ENCODE measurements at places on chromosomes 4 and X.

DNA sequence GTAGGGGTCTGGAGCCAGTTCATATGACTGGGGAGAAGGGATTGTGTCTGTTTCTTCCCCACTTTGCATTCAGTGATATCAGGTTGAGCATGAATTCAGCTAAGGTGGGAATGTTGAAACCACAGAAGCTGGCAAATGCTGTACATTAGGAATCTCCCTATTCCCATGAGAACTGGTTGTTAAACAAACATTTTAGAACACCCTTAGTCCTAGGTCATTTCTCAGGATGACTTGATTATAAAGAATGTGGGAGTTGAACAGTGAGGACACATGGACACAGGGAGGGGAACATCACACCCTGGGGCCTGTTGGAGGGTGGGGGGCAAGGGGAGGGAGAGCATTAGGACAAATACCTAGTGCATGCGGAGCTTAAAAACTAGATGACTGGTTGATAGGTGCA is 62.6 kb upstream of the LIMCH1 start:
- no peak for DNase-seq

GRCh38 chrX:153686711-153687110 is 1.0 kb upstream of the SLC6A8 start:
- DNase-seq, result no peak

- no peak for DNase-seq
Observed at GRCh38 chrX:24099394-24099793, 44.6 kb downstream of the EIF2S3 start.

- DNase-seq, result no peak
Observed at GRCh38 chrX:10725071-10725470, 104.7 kb upstream of the MID1 start.

- DNase-seq, result no peak
Observed at GRCh38 chr4:128323401-128323800, 35.8 kb upstream of the PGRMC2 start.

GRCh38 chrX:46202733-46203514 is 342.3 kb downstream of the ZNF674 start:
- DNase-seq, result no peak

GRCh38 chr4:150863456-150863855 is 151.6 kb downstream of the LRBA start:
- DNase-seq, result no peak

DNA sequence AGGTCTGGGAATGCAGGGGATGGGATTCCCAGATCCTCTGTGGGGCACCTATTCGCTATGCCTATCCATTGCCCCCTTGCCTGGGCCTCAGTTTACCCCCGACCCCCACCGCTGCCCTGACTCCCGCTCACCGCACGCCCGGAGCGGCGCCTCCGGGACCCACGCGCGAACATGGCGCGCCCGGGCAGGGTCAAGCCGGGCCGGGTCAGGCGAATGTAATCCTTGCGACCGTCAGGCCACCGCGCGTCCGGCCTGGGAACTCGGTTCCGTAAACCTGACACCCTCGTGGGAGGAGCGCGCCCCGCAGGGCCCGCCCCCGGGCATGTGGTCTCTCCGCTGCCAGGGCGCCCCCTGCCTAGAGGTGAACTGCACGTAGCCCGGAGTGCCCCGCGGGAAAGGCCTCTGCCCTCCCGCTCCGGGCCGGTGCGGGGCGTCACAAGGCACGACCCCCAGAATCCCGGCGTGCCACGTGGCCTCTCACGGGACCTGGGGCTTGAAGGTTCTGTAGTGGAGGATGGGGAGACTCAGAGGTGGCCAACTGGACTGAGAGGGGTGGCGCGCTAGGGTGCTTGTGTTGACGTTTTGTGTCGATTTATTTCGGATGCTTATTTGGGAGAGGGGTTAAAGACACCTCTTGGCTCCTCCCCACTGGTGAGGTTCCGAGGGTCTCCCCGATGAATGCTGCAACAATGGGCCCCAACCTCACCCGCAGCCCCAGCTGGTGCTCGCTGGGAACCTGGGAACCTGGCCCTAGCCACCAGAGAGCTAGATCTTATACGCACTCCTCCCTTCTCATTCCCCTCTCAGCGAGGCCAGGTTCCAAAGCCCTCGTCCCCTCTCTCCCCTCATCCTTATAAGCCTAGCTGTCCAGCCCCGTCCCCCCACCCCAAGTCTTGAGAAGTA is at the start of gene PRICKLE3:
TSS of gene PRICKLE3 (minus strand) at position 249 of the 903 bp plus-strand sequence. CDS start at position 173, 76 bp downstream.
- DNase-seq, result no peak

DNA sequence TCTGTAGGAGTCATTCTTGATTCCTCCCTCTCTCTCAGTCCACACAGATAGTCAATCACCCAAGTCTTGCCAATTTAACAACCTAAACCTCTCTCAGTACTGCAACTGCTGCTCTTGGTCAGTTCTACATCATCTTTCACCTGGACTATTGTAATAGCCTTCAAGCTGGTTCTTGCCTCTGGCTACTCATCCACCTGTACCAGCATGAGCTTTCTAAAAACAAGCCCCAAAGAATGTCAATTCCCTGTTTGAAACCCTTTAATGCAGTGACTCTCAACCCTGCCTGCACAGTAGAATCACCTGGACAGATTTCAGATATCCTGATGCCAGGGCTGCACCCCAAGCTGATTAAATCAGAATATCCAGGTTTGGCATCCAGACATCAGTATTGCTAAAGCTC is 48.3 kb downstream of the VGLL1 start:
- DNase-seq, result no peak

GRCh38 chr4:146582864-146583263 is 55.8 kb upstream of the POU4F2 start:
- no peak for DNase-seq

DNA sequence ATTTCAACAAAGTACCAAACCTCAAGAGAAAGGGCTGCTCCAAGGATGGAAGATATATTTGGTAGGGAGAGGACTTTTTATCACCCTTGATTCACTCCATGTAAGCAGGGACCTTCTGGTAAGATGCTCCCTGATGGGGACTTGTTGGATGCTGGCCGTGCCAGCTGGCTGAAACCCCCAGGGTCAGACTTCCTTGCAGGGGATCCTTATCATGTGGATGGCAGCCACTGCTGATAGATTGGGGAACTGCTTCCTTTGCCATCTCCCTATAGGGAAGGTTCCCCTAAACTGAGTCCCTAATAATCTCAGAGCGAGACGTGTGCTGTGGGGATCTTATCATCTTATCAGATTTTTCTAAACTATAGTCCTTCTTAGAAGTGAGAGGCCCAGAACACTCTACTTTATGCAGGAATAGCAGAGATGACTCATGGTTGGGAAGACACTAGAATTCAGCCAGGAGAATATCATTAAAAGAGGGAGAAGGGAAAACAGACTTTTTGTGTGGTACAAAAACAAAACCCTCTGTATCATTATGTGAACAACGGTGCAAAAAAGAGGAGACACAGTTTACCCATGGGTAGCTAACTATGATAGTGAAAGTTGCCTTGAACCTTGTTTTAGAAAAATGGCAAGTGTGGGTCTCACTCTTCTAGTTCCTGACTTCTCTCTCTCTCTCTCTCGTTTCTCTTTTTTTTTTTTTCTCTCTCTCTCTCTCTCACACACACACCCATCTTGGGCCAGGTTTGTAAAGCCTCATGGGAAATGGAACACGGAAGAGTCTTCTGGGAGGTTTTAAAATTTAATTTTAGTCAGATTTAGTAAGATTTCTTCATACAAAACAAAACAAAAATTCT is 16.1 kb downstream of the RHOH start:
- peak; percentile 16 for DNase-seq

DNA sequence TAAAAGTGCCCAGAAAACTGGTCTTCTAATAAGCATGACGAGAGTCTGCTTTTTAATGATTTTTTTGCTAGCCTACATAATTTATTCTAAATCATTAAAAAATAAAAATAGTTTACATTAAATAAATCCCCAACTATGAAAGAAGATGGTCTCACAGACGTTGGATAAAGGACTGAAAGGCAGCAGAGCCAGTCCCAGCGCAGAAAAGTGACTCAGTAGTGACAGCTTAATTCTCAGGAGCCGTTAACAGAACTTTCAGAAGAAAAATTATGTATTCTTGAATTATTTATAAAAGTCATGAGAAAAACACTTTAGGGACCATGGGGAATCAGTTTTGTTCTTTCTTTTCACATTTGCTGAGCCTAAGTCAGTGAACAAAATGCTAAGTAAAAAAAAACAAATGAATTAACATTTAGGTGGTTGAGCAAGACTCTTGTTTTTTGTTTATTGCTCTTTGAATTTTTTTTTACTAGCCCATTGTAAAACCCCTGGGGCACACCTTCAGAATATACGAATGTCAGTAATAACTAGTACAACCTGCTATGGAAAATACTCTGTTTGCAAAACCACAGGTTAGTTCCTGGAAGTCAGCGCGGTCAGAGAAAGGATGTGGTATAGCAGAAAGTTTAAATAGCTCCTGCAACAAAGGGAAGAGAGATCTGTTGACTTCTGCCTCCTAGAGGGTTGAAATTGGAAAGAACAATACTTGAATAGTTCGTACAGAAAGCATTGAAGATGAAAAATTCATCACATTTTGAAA is 50.4 kb upstream of the CCDC160 start:
- no peak for DNase-seq

DNA sequence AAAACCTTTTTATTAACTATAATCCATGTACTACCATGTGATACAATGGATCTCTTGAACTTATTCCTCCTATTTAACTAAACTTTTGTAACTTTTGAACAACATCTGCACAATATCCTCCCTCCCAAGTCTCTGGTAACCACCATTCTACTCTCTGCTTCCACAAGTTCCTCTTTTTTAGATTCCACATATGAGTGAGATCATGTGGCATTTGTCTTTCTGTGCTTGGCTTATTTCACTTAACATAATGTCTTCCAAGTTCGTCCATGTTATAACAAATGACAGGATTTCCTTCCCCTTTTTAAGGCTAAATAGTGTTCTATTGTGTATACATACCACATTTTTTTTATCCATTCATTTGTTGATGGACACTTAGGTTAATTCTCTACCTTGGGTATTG is 28.1 kb downstream of the DCAF8L1 start:
- no peak for DNase-seq

GRCh38 chr4:82785611-82786400 is 12.8 kb downstream of the SCD5 start:
- DNase-seq, result no peak

GRCh38 chr4:55386073-55386472 is 9.7 kb upstream of the TMEM165 start:
- DNase-seq, result no peak

GRCh38 chrX:107712231-107713202 is 63.1 kb downstream of the TSC22D3 start:
- DNase-seq, result no peak

GRCh38 chrX:115449742-115450141 is 111.2 kb upstream of the PLS3 start:
- DNase-seq, result peak; percentile 19

DNA sequence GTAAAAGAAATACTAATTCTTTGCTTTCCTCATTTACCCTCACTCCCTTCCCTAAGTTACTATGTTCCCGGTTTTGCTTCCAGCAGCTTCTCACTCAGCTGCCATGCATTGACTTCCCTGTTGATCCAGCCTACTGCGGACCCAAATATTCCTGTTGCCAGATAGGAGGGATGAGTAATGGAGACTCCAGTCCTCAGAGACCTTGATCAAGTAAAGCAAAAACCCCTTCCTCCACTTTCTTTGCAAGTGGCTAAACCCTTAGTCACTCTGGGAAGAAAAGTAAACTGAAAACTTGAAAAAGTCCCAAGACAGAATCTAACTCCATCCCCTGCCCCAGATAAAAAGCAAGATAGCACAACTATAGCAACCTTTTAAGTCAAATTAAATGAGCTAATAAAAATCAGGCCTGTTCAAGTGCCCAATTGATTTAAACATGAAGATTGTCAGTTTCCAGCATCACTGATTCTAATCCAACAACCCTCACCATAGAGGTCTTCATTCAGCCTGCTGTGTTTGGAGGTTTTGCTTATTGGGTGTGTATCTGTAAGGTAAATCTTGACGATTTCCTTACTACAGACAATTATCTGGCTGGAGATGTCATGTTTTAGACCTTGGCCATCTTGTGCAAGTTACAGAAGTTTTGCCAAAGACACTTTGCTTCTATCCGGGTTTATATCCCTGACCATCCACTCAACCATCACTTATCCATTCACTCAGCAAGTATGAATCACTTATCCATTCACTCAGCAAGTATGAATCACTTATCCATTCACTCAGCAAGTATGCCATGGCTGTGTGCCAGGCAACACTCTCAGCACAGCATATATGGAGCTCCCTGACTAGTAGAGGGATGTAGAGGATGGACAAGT is 17.6 kb downstream of the FGFBP1 start:
- DNase-seq, result peak; percentile 12

GRCh38 chr4:165953181-165953580 is 80.1 kb downstream of the TLL1 start:
- no peak for DNase-seq

DNA sequence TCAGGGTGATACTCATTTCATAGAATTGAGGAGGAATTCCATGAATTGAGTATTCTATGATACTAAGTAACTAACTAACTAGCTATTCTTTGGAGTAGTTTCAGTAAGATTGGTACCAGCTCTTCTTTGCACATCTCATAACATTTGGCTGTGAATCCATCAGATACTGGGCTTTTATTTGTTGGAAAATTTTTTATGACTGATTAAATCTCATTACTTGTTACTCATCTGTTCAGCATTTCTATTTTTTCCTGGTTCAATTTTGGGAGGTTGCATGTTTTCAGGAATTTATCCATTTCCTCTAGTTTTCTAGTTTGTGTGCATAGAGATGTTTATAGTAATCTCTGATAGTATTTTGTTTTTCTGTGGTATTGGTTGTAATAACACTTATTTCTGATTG is 70.8 kb upstream of the FREM3 start:
- DNase-seq, result no peak

GRCh38 chr4:120816296-120816965 is 106.1 kb downstream of the PRDM5 start:
- DNase-seq, result no peak

GRCh38 chrX:133972916-133973315 is 12.5 kb downstream of the GPC3 start:
- DNase-seq, result no peak

GRCh38 chr4:140876615-140877364 is 120.6 kb upstream of the TBC1D9 start:
- no peak for DNase-seq

DNA sequence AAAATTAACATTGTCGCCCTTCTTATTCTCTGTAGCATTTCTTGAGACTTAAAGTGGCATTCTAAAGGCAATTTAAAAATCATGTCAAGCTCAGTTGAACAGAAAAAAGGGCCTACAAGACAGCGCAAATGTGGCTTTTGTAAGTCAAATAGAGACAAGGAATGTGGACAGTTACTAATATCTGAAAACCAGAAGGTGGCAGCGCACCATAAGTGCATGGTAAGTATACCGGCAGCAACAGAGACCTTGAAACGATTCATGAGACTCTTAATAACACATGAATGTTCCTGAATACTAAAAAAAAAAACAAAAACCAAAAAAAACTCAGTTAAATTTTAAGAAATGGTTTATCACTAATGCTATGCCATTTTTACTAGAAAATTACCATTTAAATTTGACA is 82.4 kb upstream of the HPRT1 start:
- DNase-seq, result peak; percentile 39

GRCh38 chr4:85265234-85265633 is 209.7 kb upstream of the ARHGAP24 start:
- DNase-seq, result no peak

- no peak for DNase-seq
Observed at GRCh38 chrX:55640854-55641253, 17.7 kb downstream of the FOXR2 start.
